CD4-positive, alpha-beta memory T cell (primary cell): ENCODE measurements at places on chromosomes 4 and X.

GRCh38 chr4:186727169-186727976, 3.7 kb upstream of the FAT1 start:
- no peak for DNase-seq

DNA sequence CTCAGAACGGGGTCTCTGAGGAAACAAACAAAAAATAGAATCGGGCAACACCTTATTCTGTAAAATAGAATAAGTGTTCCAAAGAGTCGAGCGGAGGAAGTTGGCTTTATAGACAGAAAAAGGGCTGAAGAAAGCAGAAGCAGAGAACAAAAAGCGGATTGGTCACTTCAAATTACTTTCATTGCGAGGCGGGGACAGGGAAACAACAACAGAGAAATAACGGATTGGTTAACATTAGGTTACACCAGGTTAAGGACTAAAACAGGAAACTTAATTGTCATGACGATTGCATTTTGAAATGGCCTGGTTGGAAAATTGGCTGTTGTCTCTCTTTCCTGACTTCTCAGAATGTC, 433 bp upstream of the COQ2 start:
- peak; percentile 57 for DNase-seq

GRCh38 chr4:15240764-15241163, 187.1 kb upstream of the C1QTNF7 start:
- DNase-seq = no peak

DNA sequence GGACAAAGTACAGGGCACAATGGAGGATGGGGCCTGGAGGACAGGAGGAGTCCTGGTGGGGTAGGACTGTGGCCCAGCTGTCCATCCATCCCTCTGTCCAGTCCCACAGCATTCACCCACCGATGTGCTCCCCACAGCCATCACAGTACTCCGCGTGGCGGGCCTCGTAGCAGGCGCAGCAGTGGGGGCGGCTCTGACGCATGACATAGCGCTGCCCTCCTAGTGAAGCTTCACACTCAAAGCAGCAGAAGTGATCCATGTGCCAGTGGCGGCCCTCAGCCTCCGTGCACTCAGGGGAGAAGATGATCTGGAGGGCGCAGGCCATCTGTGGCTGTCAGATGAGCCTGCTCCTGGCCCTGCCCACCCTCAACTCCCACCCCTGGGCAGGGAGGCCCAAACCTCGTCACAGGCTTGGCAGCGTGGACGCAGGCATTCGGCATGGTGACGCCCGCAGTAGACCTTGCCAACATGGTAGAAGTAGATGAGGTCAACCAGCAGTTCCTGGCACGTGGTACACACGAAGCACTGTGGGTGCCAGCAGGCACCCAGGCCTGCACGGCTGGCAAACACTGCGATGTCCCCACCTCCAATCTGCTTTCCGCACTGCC, 6.3 kb downstream of the PLP2 start:
- DNase-seq = no peak

- DNase-seq = no peak
Observed at GRCh38 chrX:105527759-105528158, 294.6 kb upstream of the NRK start.

- DNase-seq = no peak
Observed at GRCh38 chrX:22378296-22378695, 105.6 kb downstream of the CBLL2 start.

DNA sequence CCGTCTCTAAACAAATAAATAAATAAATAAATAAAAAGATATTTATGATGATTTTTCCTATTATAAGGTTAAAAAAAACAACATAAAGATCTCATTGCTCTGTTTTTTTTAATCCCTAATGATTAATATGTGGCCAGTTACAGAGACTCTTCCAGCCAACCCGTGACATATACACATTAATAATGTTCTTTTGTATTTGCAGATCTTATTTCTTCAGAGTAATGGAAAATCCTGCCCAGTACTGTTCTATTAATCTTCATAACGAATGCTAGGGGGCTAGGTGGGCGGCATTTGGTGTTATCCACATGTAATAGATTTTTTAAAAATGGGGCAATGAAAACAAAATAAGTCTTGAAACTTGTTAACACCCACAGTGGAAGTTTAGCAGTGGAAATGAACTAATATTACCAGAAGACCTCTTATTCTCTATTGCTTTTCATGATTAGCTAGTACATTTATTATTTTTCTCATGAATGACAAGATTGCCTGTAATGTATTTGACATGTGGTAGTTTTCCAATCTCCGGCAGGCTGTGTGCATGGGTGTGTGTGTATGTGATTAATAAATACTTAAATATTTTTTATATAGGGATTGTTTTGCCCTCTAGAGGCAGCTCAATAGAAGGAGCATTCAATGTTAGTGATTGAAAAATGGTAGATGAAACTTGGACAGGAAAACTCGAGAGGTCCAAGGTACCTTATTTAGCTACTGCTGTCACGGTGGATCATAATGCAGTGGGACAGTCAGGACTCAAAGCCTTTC, 457.4 kb downstream of the IL1RAPL1 start:
- no peak for DNase-seq

DNA sequence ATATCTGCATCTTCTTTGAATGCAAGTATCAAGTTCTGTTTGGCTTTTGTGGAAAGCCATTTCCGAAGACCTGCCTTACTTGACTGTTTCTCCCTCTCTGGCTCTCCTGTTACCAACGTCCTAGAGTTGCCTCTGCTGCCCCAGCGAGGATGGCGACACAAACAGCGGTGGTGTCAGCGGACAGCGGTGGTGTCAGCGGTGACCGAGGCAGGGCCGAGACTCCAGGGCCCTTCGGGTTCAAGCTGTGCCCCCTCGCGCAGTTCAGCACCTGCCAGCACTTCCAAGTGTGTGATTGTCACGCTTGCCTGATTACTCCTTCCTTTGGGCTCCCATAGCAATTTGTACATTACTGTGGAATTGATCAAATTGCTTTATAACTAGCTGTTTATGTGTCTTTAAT, 336.9 kb upstream of the FAT1 start:
- DNase-seq = no peak

- no peak for DNase-seq
Observed at GRCh38 chrX:112968351-112969133, 127.9 kb upstream of the AMOT start.

DNA sequence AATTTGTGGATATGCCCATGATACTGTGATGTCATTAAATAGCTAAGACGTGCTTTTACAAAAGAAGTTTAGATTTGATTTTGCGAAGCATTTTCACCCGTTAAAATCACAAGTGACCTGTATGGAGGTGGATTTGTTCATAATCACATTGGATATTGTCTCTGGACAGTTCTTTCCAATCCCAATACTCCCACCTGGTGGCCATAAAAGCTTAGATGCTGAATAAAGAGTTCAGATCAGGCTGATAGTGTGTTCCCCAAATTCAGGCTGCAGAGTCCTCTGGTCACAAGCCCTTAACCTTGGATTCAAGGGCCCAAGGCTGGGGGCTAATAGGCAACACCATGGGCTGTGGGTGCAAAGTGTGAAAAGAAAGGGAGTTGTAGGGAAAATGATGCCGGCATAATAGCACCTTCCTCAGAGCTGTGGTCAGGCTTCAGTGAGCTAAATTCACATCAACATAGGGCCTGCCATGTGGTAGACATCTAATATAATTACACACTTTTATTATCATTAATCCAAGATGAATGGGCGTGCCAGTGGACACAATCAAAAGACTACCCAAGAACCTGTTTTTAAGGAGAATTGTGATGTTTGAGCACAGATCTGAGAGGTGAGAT, 28.1 kb downstream of the SMIM43 start:
- no peak for DNase-seq

DNA sequence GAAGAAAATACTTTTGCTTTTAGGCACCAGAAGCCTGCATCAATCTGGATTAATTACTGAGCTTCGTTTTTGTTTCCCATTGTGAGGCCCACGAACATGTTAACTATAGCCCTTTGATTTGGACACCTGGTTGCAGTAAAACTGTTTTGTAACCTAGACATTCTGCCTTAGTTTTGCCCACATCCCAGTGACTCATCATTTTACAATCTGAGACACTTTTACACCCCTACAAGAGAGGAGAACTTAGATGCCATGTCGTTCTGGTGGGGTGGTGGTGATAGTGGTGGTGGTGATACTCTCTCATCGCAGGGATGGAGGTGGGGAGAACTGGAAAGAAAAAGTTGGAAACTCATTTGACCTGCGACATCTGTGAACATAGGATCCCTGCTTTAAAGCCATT, 1257.2 kb downstream of the ADGRL3 start:
- DNase-seq = no peak

DNA sequence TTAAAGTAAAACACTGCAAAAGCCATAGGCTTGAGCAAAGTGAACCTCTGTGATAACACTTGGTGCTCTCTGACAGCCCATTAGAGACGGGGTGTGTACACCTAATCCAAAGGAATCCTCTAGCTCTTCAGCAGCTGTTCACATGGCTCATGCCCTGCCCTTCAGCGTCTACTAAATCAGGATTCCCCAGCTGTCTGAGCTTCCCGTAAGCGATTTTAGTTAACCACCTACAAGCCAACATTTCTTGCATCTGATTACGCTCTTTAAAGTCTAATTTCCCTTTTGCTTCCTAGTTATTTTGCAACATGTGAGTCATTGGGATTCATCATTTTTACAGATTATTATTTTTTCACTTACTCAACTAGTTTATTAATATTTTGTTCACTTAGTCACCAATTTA, 6.5 kb downstream of the DMD start:
- no peak for DNase-seq

DNA sequence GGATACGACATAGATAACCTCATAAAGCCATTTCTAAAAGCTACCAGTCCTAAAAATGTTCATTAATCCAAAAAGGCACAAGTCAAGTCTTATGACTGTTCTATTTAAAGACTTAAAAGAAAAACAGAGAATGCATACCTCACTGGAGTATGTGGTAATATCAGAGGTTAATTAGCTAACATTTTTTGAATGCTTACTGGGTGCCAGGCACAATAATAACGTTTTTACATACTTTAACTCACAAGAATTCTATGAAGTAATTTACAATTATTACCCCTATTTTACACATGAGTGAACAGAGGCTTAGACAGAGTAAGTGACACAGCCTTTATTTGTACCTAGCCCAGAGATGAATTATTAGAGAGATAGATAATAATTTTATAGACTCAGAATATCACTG, 207.5 kb downstream of the PDGFC start:
- no peak for DNase-seq

GRCh38 chrX:13815664-13816063, 1.2 kb downstream of the GPM6B start:
- DNase-seq = no peak

DNA sequence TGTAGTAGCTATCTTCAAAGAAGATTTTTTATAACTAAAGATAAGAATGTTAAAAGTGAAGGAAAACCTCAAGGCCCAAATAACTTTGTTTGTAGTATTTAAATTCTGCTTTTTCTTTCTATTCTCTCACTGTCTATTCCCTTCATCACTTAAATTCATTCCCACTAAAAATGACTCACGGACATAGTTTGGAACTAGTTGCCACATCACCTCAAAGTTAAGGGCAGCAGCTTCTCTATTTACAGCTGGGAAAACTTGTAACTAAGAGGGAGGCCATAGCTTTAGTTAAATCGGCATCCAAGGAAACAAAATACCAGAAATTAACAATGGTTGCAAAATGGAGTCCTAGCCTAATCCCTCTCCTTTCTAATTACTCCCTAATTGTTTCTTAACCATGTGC, 325.4 kb upstream of the MAGEB2 start:
- DNase-seq = no peak

DNA sequence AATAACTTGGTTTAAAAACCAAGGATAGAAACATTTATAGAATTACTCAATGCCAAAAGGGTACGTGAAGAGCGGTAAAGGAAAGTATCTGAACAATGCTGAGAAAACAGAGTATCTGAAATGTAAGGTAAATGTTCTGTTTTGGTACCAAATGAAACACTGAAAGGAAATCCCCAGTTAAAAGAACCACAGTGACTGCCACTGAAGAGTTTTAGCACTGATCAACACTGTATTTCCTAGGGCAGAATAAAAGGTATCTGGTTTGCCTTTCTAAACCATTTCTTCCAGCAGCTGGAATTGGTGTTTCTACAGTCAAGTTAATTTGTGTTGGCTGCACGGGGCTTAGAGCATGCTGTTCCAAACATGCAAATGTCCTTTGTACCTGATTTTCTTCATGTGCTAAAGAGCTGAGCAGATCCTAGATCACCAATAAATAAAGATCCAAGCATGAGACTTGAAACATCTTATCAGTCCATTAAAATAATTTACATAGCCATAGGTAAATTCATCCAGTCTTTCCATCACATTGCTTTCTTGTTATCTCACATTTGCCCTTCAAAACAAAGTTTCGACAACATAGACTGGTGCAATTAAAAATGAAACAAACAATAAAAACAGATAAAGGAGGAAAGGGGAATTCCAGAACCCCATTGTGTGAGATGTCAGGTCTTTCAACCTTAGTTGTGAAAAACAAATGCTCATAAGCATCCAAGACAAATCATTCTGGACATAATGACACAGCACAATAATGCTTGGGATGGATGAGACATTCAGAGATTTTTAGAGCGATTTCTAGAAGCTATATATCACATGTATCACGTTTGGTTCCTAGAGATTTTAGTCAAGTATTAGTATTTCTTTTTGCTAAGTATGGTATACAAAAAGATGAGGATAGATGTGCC, 38.6 kb downstream of the MFAP3L start:
- DNase-seq = no peak

GRCh38 chrX:112678831-112679230, 907 bp downstream of the LHFPL1 start:
- DNase-seq = no peak

GRCh38 chrX:85111347-85111746, 107.7 kb downstream of the APOOL start:
- DNase-seq = no peak

DNA sequence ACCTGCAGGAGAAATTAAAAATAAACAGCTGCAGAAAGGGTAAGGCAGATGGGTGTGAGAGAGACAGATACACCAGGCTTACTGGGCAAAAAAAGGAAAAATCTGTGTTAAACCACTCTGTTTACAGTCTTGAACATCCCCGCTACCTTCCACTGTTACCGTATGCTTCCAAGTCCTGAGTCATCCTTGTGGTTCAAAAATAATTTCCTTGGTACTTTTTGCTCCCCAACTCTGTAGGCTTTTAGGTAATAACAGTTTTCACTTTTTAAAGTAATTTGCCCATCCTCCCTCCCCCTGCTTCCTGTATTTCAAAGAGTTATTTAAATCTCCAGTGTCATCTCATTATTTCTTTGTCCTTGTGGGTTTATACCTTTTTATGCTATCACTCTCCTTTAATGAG, 210.1 kb upstream of the FAT4 start:
- DNase-seq = no peak
